Gastrocnemius medialis (tissue), 4 donors: ENCODE measurements at places on chromosomes 13 and 19. TPM values are rescaled to one million over a fixed set of nuclear protein-coding genes. Genes with fewer than 3 reads are reported as not detected.

DNA sequence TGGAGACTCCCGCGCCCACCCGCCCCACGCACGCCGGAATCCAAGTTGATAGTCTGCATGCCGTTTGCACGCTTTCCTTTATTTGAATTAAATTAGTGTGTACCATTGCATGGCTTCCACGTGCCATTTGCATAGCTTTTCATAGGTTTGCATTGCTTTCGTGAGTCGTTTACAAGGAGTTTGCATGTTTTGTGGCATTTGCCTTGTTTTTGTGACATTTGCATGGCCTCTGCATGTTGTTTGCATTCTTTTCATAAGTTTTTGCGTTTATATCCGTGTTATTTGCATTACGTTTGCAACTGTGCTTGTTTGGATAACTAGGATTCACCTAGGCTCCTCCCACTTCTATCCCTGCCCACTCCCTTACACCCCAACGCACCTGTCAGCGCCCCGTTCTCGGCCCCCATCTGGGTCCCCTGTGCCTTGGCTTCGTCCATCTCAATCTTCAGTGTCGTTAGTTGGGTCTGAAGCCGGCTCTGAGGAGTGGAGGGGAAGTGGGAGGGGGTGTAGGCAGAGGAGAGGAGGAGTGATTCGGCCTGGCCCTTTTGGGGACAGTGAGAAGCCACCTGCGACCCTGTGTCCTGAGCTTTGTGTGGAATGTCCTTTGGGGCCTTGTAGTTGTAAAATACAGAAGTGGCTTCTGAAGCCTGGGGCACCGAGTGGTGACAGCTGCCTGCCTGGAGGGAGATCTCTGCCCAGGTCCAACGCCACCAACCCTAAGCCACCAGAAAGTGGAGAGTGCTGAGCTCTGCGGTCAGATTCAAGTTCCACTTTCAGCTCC, 2.4 kb downstream of the CCDC194 start:
- DNase-seq, result no peak

GRCh38 chr13:85261757-85262346, 537.4 kb downstream of the SLITRK6 start:
- no peak for DNase-seq

DNA sequence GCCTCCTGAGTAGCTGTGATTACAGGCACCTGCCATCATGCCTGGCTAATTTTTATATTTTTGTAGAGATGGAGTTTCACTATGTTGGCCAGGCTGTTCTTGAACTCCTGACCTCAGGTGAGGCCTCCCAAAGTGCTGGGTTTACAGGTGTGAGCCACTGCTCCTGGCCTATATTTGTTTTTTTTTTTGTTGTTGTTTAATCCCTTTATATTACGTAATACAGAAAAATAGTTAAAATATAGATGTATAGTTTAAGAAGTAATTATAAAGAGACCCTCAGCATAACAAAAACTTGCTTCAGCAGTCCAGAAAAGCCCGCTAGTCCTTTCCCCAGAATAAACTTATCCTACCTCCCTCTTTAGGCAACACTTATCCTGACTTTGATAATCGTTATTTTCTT, 2.4 kb downstream of the ZNF383 start:
- DNase-seq, result no peak

DNA sequence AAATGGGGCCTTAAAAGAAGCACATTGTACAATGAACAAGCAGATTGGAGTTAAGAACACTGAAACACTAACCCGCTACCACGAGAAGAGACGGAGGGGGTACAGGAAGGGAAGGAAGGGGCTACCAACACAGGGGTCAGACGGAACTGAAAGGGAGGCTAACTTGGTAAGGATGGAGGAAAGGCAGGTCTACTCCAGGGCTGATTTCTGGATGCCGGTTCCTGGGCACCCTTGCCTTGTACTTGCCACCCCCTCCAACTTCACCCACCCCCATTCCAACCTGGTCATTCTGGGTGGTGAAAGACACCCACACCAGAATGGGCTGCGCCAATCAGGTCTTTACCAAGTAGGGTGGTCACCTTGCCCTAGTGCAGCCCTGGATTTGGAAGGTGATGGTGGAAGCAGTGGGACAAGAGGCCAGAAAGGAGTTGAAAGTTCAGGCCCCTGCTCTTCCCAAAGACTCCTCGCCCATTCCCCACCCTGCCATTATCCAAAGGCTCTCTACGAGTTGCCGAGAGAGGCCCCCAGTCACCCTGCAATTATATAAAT, 10.3 kb downstream of the ZNF574 start:
- DNase-seq, result no peak

Gene SYNGR4
- total RNA-seq, result not detected

GRCh38 chr19:3224346-3225168, at the start of gene CELF5:
TSS of gene CELF5 (plus strand) at chr19:3224661. CDS start at chr19:3224740, 79 bp downstream.
- no peak for DNase-seq

GRCh38 chr19:38319421-38320258, at the start of gene KCNK6:
TSS of gene KCNK6 (plus strand) at chr19:38319845. CDS start at chr19:38319951, 106 bp downstream.
- no peak for DNase-seq

DNA sequence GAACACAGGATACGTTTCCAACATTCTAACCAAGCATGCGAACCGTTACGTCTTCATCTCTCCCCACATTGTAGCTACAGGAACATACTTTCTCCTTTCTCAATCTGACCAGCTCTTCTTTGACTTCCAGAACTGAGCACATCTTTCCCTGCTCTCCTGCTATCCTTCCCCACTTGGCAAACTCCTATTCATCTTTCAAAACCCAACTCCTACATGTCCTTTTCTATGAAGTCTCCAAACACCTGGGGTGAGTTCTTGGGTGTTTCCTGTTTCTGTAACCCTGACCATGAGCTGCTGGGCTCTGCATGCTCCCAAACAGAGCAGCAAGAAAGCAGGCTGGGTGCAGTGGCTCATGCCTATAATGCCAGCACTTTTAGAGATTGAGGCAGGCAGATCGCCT, 6.6 kb downstream of the ACER1 start:
- DNase-seq, result no peak

Gene ENOX1
- 3.5 TPM for total RNA-seq

Gene NLRP4
- not detected for total RNA-seq

Gene KIR2DL1
- total RNA-seq, result not detected

DNA sequence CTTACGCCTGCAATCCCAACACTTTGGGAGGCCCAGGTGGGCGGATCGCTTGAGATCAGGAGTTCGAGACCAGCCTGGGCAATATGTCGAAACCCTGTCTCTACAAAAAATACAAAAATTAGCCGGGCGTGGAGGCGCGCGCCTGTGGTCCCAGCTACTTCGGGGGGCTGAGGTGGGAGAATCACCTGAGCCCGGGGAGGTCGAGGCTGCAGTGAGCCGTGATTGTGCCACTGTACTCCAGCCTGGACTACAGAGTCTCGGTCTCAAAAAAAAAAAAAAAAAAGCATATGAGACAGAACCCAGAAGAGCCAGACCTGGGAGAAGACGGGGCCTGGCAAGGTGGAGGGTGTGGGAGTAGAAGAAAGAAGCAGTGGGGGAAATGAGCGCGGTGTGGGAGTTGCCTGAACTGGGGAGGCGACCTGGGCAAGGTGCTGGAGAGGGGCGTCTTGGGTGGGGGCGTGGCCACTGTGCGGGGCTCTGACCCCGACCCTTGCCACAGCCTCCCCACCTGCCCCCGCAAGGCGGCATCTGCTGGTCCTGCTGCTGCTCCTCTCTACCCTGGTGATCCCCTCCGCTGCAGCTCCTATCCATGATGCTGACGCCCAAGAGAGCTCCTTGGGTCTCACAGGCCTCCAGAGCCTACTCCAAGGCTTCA, 533 bp downstream of the DKKL1 start:
- no peak for DNase-seq

Gene SLITRK6
- total RNA-seq, result not detected

DNA sequence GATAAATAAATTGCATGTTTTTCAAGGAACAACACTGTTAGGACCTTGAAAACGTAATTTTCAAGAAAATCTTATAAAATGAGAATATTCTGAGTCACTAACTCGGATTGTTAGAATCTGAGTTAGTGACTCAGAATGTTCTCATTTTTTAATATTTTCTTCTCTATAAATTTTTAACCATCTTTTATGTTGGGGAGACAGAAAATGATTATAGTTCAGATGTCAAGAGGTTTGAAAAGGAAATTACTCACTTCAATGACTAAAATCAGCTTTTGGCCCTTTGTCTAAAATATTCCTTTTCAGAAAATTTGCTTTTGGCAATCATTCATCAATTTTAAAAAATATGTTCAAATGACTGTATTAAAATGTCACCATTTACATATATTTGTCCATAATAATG, 264.2 kb upstream of the EDNRB start:
- DNase-seq, result no peak

GRCh38 chr13:98567140-98567539, 9.8 kb downstream of the STK24 start:
- DNase-seq, result no peak

DNA sequence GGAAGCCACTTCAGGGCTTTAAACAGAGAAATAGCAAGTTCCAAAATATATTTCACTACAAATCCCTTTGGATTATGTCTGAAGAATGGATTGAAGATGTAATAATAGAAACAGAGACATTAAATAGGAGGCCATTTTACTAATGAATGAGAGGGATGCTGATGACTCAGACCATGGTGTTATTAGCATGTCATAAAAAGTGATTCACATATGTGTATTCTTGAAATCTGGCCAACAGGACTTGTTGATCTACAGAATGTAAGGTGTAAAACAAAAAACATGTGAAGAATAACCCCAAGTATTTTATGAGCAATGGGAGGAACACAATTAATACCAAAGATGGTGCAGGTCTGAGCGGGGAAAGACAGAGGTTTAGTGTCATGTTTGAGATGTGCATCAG, 873.7 kb downstream of the SLITRK5 start:
- DNase-seq, result no peak

DNA sequence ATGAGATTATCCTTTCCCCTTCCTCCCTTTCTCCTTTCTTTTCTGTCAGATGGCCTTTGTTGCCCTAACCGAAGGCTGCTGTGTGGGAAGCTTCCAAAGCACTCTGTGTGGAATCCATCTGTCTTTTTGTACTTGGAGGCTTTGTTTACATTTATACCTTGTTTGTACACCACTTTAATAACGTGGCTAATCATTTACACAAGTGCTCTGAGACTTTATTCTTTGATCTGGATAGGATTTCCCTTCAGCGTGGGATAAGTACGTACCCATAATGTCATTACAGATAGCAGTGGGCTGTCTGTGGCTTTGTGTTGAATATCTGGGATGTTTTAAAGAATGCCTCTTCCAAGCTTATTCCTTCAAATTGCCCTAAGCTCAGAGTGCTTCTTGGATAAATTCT, 684.7 kb upstream of the SLITRK5 start:
- DNase-seq, result no peak

Gene CTXN1
- not detected for total RNA-seq

- no peak for DNase-seq
These were observed 4.9 kb upstream of the GIPC3 start for GRCh38 chr19:3580156-3580934.

DNA sequence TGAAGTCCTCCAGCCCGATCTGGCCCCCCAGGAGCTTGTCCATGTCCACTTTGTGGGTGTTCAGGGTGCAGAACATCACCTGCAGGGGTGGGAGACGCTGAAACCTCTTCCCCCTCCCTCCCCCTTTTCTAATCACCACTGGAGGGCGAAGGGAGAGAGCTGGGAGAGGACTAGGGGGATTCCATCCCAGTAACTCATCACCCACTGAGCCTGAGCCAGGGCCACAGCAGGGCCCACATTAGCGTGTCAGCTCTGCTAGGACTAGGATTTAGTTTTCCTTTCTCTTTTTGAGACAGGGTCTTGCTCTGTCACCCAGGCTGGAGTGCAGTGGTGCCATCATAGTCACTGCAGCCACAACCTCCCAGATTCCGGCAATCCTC, 5.5 kb upstream of the PTGER1 start:
- no peak for DNase-seq

Gene PLIN5
- 23.5 TPM for total RNA-seq

DNA sequence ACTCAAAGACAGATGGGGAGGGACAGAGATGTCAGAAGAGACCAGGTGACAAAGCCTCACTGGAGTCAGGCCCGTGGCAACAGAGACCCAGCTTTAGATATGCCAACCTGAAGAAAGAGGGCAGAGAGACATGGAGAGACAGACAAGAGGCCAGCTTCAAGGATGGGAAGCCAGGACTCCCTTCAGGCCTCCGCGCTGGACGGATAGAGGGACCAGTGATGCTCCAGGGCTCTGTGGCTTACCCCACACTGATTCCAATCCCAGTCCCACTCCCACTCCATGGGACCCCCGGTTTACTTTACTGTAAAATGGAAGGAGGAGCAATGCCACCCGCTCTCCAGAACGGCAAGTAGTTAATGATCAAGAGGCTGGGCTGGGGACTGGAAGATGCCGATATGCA, 1.7 kb upstream of the ETV2 start:
- no peak for DNase-seq

Gene CADM4
- 4.5 TPM for total RNA-seq

- DNase-seq, result no peak
These were observed 419 bp downstream of the KDM4B start for GRCh38 chr19:4969292-4969771.

Gene LYPD5
- 0.35 TPM for total RNA-seq

DNA sequence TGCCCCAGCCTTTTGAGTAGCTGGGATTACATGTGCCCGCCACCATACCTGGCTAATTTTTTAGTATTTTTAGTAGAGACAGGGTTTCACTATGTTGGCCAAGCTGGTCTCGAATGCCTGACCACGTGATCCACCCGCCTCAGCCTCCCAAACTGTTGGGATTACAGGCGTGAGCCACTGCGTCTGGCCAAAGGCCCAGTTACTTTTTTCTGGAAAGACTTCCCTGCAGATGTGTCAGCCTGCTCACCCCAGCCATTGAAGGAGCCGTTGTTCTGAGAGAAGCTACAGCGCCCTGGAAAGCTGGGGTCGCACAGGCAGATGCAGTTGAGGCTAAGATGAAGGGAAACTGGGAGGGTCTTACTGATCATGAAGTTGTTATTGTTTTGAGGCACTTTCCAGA, 7.9 kb upstream of the ZNF626 start:
- no peak for DNase-seq

GRCh38 chr13:44934724-44935123, 54.5 kb downstream of the NUFIP1 start:
- no peak for DNase-seq

DNA sequence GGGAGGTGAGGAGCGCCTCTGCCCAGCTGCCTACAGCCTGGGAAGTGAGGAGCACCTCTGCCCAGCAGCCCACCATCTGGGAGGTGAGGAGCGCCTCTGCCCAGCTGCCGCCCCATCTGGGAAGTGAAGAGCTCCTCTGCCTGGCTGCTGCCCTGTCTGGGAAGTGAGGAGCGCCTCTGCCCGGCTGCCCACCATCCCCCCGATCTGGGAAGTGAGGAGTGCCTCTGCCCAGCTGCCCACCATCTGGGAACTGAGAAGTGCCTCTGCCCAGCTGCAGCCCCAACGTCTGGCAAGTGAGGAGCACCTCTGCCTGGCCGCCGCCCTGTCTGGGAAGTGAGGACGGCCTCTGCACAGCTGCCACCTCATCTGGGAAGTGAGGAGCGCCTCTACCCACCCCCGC, 64.3 kb downstream of the ZNF708 start:
- no peak for DNase-seq

DNA sequence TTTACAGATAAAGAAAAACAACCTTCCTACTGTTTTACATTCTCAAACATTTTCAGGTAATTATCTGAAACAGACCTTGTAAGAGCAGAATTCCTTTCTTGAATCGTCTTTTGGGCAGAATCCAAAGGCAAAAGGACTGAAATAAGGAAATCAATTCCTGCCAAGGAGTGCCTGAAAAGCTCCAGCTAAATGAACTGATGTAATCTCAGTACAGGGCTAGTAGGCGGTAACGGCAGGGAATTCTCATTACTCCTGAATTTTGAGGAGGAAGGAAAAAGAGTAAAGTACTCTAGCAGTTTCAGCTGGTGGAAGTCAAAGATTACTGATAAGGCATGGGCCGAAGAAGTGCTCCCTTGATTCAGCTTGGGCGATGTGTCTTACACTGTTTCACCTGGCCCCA, 168.4 kb downstream of the PCDH9 start:
- no peak for DNase-seq

GRCh38 chr19:54298357-54299125, 14.4 kb downstream of the LILRA5 start:
- DNase-seq, result no peak
